Muscle of leg (tissue), 16 donors: ENCODE measurements at places on chromosomes 6 and 20. TPM values are rescaled to one million over a fixed set of nuclear protein-coding genes. Genes with fewer than 3 reads are reported as not detected.
A peak's percentile ranks its signal among the peaks of the same experiment; 100 is the strongest.

DNA sequence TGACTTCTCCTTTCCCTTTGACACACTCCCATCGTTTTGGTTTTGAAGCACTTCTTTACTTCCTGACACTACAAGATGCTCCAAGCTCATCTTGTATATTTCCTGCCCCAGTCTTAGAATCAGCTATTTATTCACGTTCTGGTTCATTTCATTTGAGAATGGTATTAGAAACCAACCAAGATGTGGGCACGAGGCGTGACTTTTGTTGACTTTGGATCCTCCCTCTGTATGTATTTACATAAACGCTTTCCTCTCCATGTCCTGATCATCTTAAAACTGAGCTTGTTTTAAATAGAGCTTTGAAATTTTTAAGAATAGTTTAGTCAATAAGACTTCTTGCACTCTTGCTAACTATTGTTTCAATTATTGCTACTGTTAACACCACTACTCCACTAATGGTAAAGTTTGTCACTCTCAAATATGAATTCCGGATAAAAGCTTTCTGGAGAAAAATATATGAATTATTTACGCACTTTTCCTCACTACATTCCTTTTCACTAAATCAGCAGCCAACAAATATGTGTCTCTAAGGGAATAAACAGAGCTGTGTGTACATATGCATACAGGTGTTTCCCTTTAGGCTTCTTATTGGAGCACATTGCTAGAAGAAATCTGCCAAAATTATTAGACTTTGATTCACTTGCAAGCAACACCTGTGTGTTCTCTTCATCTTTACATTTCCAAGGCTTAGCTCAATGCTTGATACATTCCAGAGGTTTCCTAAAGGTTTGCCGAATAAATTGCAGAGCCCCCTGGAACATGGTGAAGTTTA, 77.3 kb upstream of the TMEM244 start:
- no peak overlapping the region for H3K4me3 ChIP-seq
- H3K27me3 ChIP-seq = no peaks in the 10 kb centered on the region
- no peaks in the 10 kb centered on the region for H3K36me3 ChIP-seq
- no peak for DNase-seq
- H3K27ac ChIP-seq = no peak overlapping the region
- H3K4me1 ChIP-seq = no peaks in the 10 kb centered on the region

TRIM31 gene
- not detected for polyA plus RNA-seq

DNA sequence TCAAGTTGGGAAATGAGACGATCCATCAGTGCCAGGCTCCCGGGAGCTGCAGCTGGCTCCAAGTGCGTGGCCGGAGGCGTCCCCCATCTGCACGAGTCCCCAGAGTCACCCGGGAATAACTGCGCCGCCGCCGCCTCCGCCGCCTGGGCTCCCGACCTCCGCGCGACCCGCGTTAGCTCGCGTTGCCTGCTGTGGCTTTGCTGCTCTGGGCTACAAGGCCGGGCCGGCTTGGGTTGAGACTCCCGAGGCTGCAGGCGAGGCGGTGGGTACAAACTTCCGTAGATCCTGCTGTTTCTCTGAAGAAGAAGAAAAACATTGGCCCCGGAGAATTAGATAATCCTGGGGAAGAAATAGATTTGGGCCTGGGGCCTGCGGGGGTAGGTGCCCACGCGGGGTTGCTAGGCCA, 7.4 kb upstream of the LAMP5 start:
- peaks cover 55% of the 10 kb centered on the region for H3K27me3 ChIP-seq
- H3K36me3 ChIP-seq = no peaks in the 10 kb centered on the region
- peaks cover 11% of the 10 kb centered on the region for H3K4me1 ChIP-seq
- no peak overlapping the region for H3K4me3 ChIP-seq
- no peak for DNase-seq
- no peak overlapping the region for H3K27ac ChIP-seq

- peaks cover 2% of the 10 kb centered on the region for H3K4me1 ChIP-seq
- no peaks in the 10 kb centered on the region for H3K36me3 ChIP-seq
- no peak for DNase-seq
- H3K27me3 ChIP-seq = no peaks in the 10 kb centered on the region
- H3K27ac ChIP-seq = no peak overlapping the region
Observed at GRCh38 chr6:150079604-150080003, 10.7 kb upstream of the ULBP3 start.

BLOC1S5 gene
- polyA plus RNA-seq = 12.3 TPM

DNA sequence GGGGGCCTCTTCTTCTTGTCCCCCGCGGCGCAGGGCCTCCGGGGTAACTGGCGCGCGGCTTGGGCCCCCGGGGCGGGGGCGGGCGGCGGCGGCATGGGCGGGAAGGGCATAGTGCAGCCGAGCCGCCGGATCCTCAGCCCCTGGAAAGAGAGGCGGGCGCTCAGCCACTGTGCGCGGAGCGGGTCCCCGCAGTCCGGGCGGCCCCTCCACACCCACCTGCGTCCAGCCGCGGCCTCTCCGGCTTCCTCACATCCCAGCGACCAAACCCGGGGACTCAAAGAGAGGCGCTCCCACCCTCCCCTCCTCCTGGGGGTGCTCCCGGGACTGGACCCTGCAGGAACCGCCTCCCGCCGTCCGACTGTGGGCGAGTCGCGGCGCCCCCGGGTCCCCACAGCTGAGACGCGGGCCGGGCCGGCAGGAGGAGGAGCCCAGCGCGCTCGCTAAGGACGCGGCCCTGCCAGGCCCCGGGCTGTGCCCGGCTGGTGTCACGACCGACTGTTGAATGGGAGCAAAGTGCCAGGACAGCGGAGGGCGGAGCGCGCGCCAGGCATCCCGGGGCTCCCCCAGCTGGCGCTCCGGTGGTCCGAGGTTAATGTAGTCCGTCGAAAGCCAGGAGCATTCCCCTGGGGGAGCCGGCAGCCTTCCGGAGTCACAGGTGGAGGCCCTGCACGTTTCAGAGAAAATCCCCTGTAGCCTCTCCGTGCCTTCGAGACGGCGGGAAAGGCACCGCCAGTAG, at the start of gene PRR18:
Gene PRR18 (minus strand): TSS at position 360 of the 736 bp plus-strand sequence. CDS start 250 bp downstream, at position 110.
- DNase-seq = peak; percentile 24
- no peak within 1 kb of the TSS for H3K27ac ChIP-seq
- H3K36me3 ChIP-seq = no peaks in the 10 kb centered on the region
- H3K27me3 ChIP-seq = peaks cover 46% of the 10 kb centered on the region
- peak within 1 kb of the TSS; percentile 48 for H3K4me3 ChIP-seq

SLC4A11 gene
- polyA plus RNA-seq = 1.5 TPM

PAK5 gene
- 0.20 TPM for polyA plus RNA-seq

CRISP3 gene
- polyA plus RNA-seq = 0.14 TPM

GRCh38 chr6:33211136-33211535, 2.8 kb downstream of the RING1 start:
- H3K27me3 ChIP-seq = peaks cover 18% of the 10 kb centered on the region
- H3K4me3 ChIP-seq = no peak overlapping the region
- no peak for DNase-seq
- peaks cover 21% of the 10 kb centered on the region for H3K36me3 ChIP-seq

GRCh38 chr20:20993372-20993771, 112.8 kb downstream of the LINC00237 start:
- peaks cover 9% of the 10 kb centered on the region for H3K27me3 ChIP-seq
- H3K27ac ChIP-seq = no peak overlapping the region
- no peaks in the 10 kb centered on the region for H3K36me3 ChIP-seq
- H3K4me3 ChIP-seq = no peak overlapping the region

MAP1LC3A gene
- polyA plus RNA-seq = 27.6 TPM

GRCh38 chr6:99471638-99472037, 43.6 kb downstream of the USP45 start:
- H3K36me3 ChIP-seq = peaks cover 4% of the 10 kb centered on the region
- no peak for DNase-seq
- H3K4me1 ChIP-seq = no peaks in the 10 kb centered on the region
- no peak overlapping the region for H3K4me3 ChIP-seq
- no peaks in the 10 kb centered on the region for H3K27me3 ChIP-seq

DNA sequence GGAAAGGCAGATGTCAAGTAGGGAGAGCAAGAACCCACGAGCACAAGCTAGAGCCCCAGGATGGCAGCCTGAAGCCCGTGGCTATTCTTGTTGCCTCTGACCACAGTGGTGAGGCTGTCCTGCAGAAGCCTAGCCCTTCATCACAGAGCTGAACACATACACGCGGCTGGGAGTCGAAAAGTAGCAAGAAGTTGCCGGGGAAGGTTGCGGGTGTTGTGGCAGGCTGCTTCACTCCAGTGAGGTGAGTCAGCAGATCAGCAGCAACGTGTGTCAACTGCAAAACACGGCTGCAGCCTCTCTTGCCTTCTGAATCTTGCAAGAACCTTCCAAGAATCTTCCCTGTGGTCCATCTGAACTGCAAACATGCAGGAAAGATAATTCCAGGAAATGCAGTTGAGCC, 10.6 kb upstream of the STX16 start:
- H3K27me3 ChIP-seq = no peaks in the 10 kb centered on the region
- no peaks in the 10 kb centered on the region for H3K36me3 ChIP-seq
- H3K4me1 ChIP-seq = peaks cover 31% of the 10 kb centered on the region
- H3K27ac ChIP-seq = no peak overlapping the region

- peaks cover 90% of the 10 kb centered on the region for H3K27me3 ChIP-seq
- H3K4me3 ChIP-seq = peak within 1 kb of the TSS; percentile 18
- DNase-seq = peak; percentile 79
- no peak within 1 kb of the TSS for H3K27ac ChIP-seq
- H3K36me3 ChIP-seq = no peaks in the 10 kb centered on the region
Observed at GRCh38 chr20:51022803-51023616, at the start of gene KCNG1. KCNG1 (minus strand) TSS chr20:51023107; CDS start chr20:51010338, 12,769 bp downstream.

DNA sequence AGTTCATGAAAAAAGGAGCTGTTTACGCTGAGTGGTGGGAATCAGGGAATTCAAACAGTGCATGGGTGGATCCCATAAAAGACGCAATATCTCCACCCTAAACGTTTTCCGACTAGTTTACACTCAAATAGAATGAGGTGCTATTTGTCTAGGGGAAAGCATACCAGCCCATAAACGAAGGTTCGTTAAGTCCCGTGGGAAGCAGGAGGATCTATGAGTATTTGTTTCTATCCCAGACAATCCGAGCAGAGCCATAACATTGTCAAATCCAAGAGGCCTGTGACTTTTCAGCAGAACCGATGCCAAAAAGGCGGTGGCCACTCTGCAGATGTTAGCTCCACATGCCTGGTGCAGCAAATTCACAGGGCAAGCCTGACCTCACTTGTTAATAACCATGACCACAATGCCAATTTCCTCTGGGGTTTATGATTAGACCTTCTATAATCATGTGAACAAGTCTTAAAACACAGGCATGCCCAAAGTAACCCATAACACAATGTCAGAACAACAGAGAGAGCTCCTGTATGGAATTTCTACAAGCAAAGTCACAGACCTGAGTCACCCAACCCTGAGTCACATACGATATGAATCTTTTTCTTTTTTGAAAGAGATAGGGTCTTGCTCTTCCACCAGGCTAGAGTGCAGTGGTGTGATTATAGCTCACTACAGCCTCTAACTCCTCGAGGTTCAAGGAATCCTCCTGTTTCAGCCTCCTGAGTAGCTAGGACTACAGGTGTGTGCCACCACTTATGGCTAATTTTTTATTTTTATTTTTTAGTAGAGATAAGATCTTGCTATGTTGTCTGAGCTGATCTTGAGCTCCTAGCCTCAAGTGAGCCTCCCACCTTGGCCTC, 123.3 kb downstream of the KIF13A start:
- H3K36me3 ChIP-seq = no peaks in the 10 kb centered on the region
- H3K4me3 ChIP-seq = no peak overlapping the region
- H3K27me3 ChIP-seq = no peaks in the 10 kb centered on the region
- peaks cover 14% of the 10 kb centered on the region for H3K4me1 ChIP-seq

DNA sequence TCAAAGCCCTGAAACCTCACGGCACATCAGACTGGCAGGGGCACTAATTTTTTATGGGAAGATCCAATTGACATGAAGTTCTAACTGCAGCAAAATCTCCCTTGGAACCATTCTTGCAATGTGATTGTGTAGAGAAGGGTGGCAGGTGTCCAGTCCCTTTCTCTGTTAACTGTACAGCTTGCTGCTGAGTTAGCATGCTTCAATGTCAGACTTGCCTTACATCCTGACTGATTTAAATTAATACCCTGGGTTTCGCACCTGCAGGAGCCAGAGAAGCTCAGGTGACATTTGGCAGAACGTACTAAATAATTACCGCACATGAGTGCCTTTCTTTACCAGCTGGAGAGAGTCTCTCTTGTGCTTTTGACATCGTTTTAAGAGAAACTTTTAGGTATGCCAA, 123.0 kb downstream of the DOK5 start:
- no peak for DNase-seq
- no peak overlapping the region for H3K4me3 ChIP-seq
- H3K36me3 ChIP-seq = no peaks in the 10 kb centered on the region
- H3K27ac ChIP-seq = no peak overlapping the region
- H3K27me3 ChIP-seq = no peaks in the 10 kb centered on the region
- no peaks in the 10 kb centered on the region for H3K4me1 ChIP-seq

ZC2HC1B gene
- polyA plus RNA-seq = not detected

CASS4 gene
- polyA plus RNA-seq = 6.4 TPM

DNA sequence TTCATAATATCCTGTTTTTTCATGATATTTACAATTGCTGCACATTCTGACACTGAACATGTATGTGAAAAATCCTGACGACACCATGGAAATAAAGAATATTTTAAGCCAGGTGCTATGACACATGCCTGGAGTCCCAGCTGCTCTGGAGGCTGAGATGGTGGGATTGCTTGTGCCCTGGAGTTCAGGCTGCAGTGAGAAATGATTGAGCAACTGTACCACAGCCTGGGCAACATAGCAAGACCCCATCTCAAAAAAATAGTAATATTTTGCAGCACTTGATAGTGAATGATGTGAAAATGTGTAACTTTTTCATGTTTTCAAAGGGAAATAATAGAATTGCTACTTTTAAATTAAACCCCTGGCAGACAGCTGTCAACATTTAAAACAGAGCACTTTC, 137.1 kb downstream of the ADGRG6 start:
- DNase-seq = no peak
- no peaks in the 10 kb centered on the region for H3K4me1 ChIP-seq
- H3K36me3 ChIP-seq = no peaks in the 10 kb centered on the region
- no peak overlapping the region for H3K27ac ChIP-seq
- H3K4me3 ChIP-seq = no peak overlapping the region

DNA sequence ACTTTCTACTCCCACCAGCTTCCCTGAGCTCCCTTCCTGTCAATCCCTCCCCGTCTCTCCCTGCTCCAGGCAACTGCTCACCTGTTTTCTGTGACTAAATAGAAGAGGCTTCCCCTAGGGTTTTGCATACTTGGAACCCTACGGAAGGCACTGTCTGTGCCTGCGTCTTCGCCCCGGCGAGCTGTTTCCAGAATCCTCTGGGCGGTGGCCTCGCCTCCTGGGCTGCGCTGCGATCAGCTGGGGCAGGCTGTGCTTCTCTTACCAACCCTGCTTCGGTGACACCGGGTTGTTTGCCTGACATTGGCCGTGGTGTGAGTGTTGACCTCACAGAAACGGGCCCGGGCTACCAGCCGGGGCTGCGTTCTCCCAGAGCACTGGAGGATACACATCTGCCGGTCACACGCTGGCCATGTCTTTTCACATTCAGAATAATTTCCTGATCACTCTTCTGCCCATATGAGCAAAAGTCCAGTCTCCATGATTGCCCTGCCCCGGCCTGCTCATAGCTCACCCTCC, 29.4 kb upstream of the CCR6 start:
- peaks cover 2% of the 10 kb centered on the region for H3K27me3 ChIP-seq
- H3K4me3 ChIP-seq = no peak overlapping the region
- H3K4me1 ChIP-seq = peaks cover 26% of the 10 kb centered on the region

GRCh38 chr20:51299413-51299812, 243.1 kb downstream of the NFATC2 start:
- H3K27ac ChIP-seq = no peak overlapping the region
- H3K4me3 ChIP-seq = no peak overlapping the region
- H3K4me1 ChIP-seq = no peaks in the 10 kb centered on the region
- no peak for DNase-seq
